ENCODE measurements at places on chromosomes 3 and 15.

DNA sequence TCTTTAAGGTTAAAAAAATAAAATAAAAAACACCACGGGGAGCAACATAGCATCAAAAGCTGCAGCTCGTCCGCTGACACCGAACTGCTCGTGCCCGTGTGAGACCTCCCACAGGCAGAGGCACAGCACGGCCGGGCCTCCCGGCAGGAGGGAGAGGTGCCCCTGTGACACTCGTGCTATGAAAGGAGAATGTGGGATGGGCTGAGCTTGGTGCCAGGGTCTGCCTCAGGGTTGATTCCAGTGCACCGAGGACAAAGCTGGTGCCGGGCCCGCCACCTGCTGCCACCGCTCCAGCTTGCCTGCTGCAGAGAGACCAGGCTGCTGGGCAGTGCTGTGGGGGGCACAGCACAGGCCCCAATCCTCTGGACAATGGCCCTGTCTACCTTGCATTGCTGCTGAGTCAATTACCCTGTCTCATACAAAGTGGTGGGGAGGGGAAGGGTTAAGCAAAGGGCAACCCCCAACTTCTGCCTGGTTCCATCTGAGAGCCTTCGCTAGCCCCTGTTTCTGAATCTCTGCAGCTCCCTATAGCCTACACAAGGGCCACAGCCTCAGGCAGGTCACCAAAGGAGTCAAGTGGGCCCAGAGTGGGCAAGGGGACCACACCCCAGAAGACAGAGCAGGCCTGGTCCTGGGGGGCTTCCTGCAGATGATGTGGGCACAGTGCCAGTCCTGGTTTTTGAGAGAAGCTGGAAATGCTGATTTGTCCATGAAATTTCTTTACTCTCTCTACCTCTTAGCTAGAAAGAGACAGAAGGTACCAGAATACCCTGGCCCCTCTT lies 74.0 kb upstream of the SNRPA1 start:
- no peak for DNase-seq
- no peaks in the 10 kb centered on the region for H3K36me3 ChIP-seq
- H3K4me3 ChIP-seq: no peak overlapping the region
- no peaks in the 10 kb centered on the region for H3K4me1 ChIP-seq

GRCh38 chr3:192408647-192409200 lies 318.6 kb downstream of the FGF12 start:
- H3K27ac ChIP-seq: no peak overlapping the region
- DNase-seq: no peak
- peaks cover 37% of the 10 kb centered on the region for H3K27me3 ChIP-seq
- peak overlapping the region; percentile 38 for H3K4me3 ChIP-seq

- no peak for DNase-seq
- H3K36me3 ChIP-seq: no peaks in the 10 kb centered on the region
- H3K27me3 ChIP-seq: no peaks in the 10 kb centered on the region
- peak overlapping the region; percentile 86 for H3K4me3 ChIP-seq
- peaks cover 15% of the 10 kb centered on the region for H3K4me1 ChIP-seq
Observed at GRCh38 chr3:47475029-47475569, 642 bp downstream of the SCAP start.

DNA sequence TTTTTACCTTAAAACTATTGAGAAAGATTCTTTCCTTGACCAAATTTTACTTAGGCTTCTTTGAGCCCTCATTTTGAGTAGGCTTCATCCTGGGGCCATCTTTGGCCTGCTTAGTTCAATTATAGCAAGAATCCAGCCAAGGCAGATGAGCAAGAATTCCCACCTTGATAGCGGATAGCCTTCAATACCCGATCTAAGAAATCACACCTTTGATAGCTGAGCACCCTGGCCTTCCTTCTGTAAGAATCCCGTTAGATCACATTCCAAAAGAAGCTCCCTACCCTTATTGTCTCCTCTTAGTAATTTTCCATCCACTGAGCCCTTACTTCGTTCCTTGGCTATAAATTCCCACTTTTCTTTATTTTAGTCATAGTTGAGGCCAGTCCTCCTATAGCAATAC lies 275.4 kb upstream of the ROBO1 start:
- H3K27me3 ChIP-seq: no peaks in the 10 kb centered on the region
- H3K4me3 ChIP-seq: no peak overlapping the region
- DNase-seq: no peak
- no peak overlapping the region for H3K27ac ChIP-seq

- DNase-seq: no peak
- no peak overlapping the region for H3K27ac ChIP-seq
- H3K4me3 ChIP-seq: no peak overlapping the region
- no peaks in the 10 kb centered on the region for H3K4me1 ChIP-seq
Observed at GRCh38 chr15:92326236-92326635, 67.4 kb upstream of the ST8SIA2 start.

- peaks cover 3% of the 10 kb centered on the region for H3K36me3 ChIP-seq
- H3K4me3 ChIP-seq: no peak overlapping the region
- DNase-seq: no peak
- H3K27me3 ChIP-seq: no peaks in the 10 kb centered on the region
Observed at GRCh38 chr15:77266708-77267386, 153.1 kb downstream of the PEAK1 start.

GRCh38 chr15:74173380-74174218 lies at the start of gene ISLR:
Gene ISLR, plus strand, starts transcription at chr15:74173710. Its CDS starts 1,149 bp downstream, at chr15:74174859.
- no peak within 1 kb of the TSS for H3K4me3 ChIP-seq
- no peaks in the 10 kb centered on the region for H3K36me3 ChIP-seq
- no peak within 1 kb of the TSS for H3K27ac ChIP-seq
- no peaks in the 10 kb centered on the region for H3K4me1 ChIP-seq
- no peaks in the 10 kb centered on the region for H3K27me3 ChIP-seq

DNA sequence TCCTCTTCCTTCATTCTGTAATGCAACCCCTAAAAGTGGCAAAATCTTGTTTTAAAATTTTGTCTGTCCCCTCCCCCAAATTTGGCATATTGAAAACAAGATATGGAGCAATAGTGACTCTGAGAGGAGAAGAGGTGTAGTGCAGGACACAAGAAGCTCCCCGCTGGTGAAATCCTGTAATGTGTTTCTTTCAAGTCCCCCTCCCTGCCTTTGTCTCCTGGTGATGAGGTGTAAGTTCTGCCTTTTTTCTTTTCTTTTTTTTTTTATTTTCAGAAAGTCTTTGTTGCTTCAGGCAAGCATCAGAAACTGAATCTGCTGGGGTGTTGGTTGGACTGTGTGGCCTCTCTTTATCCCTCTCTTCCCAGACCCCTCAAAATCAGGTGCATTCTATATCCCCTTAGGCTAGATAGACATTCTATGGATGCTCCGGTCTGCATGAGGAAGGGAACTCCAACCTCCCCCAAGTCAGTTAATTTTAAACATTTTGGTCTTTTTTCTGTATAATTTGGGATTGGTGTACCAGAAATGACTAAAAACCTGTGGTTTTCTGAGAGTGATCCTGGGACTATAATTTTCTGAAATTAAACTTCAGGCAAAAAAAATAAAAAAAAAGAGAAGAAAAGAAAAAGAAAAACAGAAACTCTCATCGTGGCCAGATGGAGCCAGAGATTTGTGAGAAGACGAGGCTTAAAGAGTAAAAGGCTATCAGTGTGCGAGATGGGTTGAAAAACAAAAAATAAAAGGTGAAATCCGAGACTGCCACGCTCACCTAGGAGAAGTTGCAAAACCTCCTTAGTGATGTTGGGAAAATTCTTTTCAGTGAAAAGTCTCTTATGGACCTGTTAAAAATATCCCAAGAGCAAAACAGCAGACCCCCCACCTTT lies 21.4 kb downstream of the ACKR2 start:
- no peaks in the 10 kb centered on the region for H3K4me1 ChIP-seq
- H3K4me3 ChIP-seq: no peak overlapping the region
- no peaks in the 10 kb centered on the region for H3K36me3 ChIP-seq
- DNase-seq: no peak
- H3K27me3 ChIP-seq: no peaks in the 10 kb centered on the region
